Kidney (tissue), 22 donors: ENCODE measurements at places on chromosomes 16 and 17.
A peak's percentile ranks its signal among the peaks of the same experiment; 100 is the strongest.

GRCh38 chr16:58034774-58035173 lies 9.2 kb downstream of the MMP15 start:
- no peak overlapping the region for H3K4me3 ChIP-seq
- H3K27ac ChIP-seq = no peak overlapping the region
- peak; percentile 40 for DNase-seq

DNA sequence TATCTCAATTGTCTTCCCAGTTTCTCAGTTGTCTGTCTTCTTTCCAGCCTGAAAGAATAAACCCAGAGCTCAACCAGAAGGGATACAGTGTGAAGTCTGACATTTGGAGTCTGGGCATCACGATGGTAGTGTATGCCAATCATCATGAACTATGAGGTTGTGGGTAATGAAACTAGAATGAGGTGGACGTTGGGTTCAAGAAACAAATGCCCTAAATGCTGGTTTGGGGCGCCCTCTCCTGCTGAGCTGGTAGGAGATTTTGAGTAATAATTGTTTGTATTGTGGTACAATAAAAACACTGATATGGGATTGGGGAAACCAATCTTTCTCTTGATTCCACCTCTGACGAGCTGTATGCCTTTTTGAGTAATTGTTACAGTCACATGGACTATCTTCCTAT lies 110.4 kb downstream of the MAP2K6 start:
- H3K27me3 ChIP-seq = no peaks in the 10 kb centered on the region
- no peaks in the 10 kb centered on the region for H3K36me3 ChIP-seq
- H3K27ac ChIP-seq = no peak overlapping the region
- no peak overlapping the region for H3K4me3 ChIP-seq
- H3K4me1 ChIP-seq = no peaks in the 10 kb centered on the region
- no peak for DNase-seq

DNA sequence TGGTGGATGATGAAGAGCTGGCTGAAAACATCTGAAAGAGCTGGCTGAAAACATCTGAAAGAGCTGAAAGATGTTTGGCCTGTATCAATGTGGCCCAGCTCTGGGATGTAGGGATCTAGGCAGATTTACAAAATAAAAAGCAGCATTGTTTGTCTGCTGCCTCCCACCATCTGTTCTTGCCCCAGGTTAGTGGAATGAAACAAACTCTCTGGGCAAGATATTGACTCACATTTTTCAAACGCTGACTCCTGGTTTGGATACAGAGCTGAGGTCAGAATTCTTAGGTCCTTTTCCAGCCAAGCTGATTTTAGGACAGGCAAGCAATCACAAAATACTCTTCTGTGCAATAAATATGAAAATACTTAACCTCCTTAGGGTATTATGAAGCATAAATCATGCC lies 139.0 kb downstream of the STX8 start:
- no peaks in the 10 kb centered on the region for H3K4me1 ChIP-seq
- no peak overlapping the region for H3K27ac ChIP-seq
- DNase-seq = no peak
- H3K27me3 ChIP-seq = no peaks in the 10 kb centered on the region
- no peak overlapping the region for H3K4me3 ChIP-seq

GRCh38 chr17:48129981-48130380 lies 22.4 kb downstream of the SNX11 start:
- H3K27ac ChIP-seq = no peak overlapping the region
- no peaks in the 10 kb centered on the region for H3K27me3 ChIP-seq
- H3K36me3 ChIP-seq = no peaks in the 10 kb centered on the region
- no peaks in the 10 kb centered on the region for H3K4me1 ChIP-seq

GRCh38 chr17:30520882-30521281 lies 43.7 kb downstream of the GOSR1 start:
- H3K4me3 ChIP-seq = no peak overlapping the region
- DNase-seq = no peak
- no peaks in the 10 kb centered on the region for H3K27me3 ChIP-seq
- H3K36me3 ChIP-seq = peaks cover 26% of the 10 kb centered on the region
- H3K27ac ChIP-seq = no peak overlapping the region
- no peaks in the 10 kb centered on the region for H3K4me1 ChIP-seq

DNA sequence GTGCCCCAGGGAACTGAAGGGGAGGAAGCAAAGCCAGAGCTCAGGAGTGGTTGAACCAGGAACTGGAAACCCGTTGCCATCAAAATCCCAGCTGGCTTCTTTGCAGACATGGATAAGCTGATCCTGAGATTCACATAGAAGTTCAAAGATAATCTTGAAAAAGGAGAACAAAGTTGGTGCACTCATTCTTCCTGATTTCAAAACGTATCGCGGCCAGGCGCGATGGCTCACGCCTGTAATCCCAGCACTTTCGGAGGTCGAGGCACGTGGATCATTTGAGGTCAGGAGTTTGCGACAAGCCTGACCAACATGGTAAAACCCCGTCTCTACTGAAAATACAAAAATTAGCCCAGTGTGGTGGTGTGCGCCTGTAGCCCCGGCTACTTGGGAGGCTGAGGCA lies 7.1 kb downstream of the RAP1GAP2 start:
- no peaks in the 10 kb centered on the region for H3K4me1 ChIP-seq
- H3K27me3 ChIP-seq = no peaks in the 10 kb centered on the region
- no peak overlapping the region for H3K4me3 ChIP-seq
- DNase-seq = no peak
- H3K36me3 ChIP-seq = no peaks in the 10 kb centered on the region

DNA sequence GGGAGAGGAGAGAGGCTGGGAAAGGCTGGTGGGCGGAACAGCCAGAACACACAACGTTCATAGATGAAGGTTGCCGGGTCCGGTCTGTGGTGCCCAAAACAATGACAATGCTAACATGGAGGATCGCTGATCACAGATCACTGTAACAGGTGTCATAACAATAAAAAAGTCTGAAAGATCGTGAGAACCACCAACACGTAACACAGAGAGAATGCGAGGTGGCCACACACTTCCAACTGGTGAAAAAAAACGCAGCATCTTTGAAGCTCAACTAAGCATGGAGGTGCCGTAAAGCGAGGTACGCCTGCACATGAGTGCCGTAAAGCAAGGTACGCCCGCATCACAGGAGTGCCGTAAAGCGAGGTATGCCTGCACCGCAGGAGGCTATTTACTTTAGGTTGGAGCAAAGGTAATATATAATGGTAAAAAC lies 42.3 kb downstream of the ABR start:
- no peaks in the 10 kb centered on the region for H3K36me3 ChIP-seq
- H3K27me3 ChIP-seq = no peaks in the 10 kb centered on the region
- H3K4me3 ChIP-seq = no peak overlapping the region
- H3K4me1 ChIP-seq = no peaks in the 10 kb centered on the region
- DNase-seq = no peak

GRCh38 chr16:9090960-9091866 lies at the start of gene HAPSTR1:
HAPSTR1 (plus strand) TSS chr16:9091644; CDS start chr16:9092045, 401 bp downstream.
- H3K27ac ChIP-seq = peak within 1 kb of the TSS; percentile 99
- DNase-seq = peak; percentile 100
- H3K4me3 ChIP-seq = peak within 1 kb of the TSS; percentile 80
- peaks cover 5% of the 10 kb centered on the region for H3K36me3 ChIP-seq
- no peaks in the 10 kb centered on the region for H3K27me3 ChIP-seq
